GM04504 (cell line): ENCODE measurements at places on chromosomes 2 and 18.

- DNase-seq, result no peak
Measured at GRCh38 chr18:57188851-57189557, 42.1 kb downstream of the BOD1L2 start.

DNA sequence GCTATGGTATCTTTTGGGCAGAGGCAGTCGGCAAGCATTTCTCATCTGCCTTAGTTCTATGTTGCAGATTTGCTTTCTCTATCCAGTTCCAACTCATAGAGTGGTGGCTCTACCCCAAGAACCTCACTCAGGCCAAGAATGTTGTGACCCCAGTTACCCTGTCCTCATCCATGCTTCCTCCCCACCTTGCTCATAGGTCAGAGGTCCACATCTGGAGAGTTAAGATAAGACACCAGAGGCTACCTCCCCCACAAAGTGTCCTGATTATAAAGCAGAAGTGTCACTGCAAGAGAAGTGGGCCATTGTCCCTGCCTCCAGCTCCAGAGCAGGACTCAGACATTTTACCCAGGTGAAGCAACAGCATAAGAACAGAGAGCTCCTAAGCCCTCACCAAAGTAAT lies 276.8 kb upstream of the CHST9 start:
- DNase-seq, result no peak

GRCh38 chr2:119485336-119486110 lies 38.8 kb downstream of the SCTR start:
- no peak for DNase-seq

DNA sequence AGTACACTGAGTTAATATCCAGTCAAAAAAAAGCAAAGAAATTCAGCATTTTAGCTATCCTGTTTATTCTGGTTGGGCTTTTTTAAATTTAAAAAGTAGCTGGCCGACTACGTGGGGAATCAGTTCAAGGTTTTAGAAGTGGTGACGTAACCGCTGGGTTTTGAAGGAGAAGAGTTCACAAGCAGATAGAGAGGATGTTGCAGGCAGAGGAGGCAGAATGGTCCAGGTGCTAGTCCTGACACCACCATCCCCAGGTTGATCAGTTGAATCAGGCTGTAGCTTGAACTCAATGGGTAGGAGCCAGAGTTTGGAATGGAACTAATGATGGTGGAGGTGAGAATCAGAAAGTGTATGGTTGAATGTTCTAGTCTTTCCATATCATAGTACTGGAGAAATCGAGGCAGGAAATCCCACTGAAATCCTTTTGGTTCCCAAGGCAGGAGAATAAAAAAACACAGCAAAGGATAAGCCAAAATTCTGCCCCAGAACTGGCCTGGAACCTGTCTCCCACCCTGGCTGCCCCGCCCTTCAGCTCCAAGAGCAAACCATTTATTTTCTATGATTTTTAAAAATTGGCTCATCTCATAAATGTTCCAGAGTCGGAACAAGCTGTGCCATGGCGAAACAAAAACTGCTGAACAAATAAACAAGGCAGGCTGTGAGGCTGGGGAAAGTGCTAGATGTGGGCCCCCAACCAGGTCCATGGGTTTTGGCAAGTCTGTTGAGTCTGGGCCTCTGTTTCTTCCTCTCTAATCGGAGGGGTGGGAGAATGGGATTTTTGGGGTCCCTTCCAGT lies 44.0 kb downstream of the SLC4A1AP start:
- no peak for DNase-seq

- DNase-seq, result no peak
Measured at GRCh38 chr18:46335534-46336101, 231.4 kb downstream of the HAUS1 start.

DNA sequence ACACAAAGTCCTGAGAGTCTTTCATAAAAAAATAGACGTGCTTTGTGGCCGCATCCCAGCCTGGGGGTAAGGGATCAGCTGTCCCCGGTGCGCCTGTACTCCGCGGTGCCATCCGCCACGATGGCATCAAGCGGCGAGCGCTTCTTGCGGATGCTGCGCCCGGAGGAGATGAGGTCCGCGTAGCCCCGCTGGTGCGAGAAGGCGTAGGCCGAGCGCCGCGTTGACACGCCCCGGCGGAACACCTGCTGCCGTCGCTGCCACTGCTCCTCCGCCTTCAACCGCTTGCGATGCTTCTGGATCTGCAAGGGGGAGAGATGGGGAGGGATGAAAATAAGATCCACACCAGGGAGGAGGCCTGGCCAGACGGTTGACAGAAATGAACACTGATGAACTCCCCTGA lies 26.8 kb upstream of the NARS1 start:
- DNase-seq, result no peak

DNA sequence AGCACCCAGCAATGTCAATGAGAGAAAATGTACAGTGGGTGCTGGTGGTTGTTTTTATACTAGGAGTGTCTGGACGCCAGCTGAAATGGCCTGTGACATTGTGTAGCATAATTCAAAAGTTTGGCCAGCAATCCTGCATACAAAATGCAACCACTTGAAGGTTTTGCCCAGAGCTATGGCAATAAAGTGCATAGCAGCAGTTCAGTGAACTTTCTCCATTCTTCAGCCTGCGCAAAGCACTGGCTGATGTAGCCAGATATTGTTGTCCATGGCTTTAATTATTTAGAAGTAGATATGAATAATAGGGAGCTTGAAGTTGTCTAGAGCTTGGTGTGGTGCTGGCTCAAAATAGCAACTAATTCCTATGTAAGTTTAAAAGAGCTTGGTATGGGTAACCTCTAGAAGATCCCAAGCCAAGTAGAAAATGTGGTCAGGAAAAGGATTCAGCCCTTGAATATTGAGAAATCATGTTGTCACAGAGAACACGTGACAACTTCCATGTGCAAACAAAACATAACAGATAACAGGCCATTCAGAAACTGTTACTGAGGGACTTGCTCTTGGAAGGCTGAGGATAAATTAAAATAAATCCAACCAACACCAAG lies 33.3 kb upstream of the PGAP1 start:
- no peak for DNase-seq
